Mammary epithelial cell (primary cell): ENCODE measurements at places on chromosomes 3 and 15. TPM values are rescaled to one million over a fixed set of nuclear protein-coding genes. Genes with fewer than 3 reads are reported as not detected.

Gene SEMA6D
- total RNA-seq = 0.35 and 0.43 TPM in 2 replicates

- DNase-seq = no peak
These were observed at the start of gene CGNL1 for GRCh38 chr15:57375827-57376695. CGNL1 (plus strand) TSS chr15:57376505; CDS start chr15:57438000, 61,495 bp downstream.

Gene ELL3
- 1.2 and 1.7 TPM in 2 replicates for total RNA-seq

GRCh38 chr3:97359977-97360376 lies 404.6 kb upstream of the ARL6 start:
- no peak for DNase-seq

Gene TMEM40
- total RNA-seq = 224 and 246 TPM in 2 replicates

DNA sequence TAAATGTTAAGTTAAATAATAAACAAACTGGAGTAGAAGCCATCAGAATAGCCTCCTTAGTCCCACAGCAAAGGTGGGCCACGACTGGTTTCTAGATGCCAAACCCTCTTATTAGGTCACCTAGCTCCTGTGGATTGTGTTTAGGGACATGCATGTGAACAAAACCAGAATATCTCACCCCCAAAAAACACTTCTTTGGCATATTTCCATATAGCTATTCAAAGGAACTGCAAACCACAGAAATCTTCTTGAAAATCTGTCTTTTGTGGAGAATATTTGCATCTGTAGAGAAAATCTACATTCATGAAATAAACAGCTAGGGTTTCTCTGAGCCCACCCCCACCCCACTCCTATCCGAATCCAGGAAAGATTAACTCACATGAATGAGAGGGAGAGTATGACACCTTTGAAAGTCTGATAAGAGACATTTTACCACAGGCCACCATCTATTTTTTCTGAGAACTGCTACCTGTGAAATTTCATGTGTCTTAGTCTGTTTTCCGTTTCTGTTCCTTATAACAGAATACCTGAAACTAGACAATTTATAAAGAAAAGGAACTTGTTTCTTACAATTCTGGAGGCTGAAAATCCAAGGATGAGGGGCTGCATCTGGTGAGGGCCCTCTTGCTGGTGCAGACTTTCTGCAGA lies 159.4 kb downstream of the NEK10 start:
- DNase-seq = no peak

Gene ZIC1
- under 0.01 TPM for total RNA-seq

DNA sequence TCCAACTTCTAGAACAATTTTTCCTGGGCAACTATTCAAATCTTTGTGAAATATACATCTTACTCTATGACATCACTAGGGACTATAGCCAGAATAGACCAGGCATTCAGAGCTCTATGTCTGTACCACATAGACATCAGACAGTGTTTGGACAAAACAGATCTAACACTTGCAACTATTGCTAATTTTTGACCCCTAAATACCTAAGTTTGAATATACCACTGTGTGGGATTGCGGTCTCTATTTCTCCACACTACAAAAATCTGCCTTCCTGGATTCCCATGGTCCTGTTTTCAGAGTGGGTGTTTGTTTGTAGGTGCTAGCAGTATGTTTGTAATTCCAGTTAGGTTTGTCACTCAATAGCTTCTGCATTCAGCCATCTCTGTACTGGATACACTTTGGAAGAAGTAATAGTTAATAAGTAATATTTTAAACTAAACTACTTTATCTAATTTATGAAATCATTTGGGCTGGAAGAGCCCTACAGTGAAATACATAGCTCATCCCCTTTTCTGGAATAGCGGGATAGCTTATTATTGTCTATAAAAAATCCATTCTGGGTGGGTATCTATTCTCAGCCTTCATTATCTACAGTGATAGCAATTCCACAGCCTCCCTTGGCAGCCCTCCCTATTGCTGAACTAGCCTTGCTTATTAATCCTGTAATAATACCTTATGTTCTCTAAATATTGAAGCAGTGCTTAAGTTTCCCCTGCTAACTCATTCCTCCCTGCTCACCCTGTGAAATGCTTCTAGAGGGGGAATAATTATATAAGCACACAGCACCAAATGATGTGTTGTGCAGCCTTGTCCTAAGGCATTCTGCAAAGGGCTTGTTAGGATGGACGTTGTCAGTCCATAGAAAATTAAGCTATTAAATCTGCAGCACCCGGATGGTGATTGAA lies 49.4 kb downstream of the RBMS3 start:
- no peak for DNase-seq

Gene ZNF717
- 18.1 and 18.2 TPM in 2 replicates for total RNA-seq

- peak; percentile 11 for DNase-seq
These were observed 41.6 kb upstream of the DUT start for GRCh38 chr15:48289628-48290027.

Gene GCSAM
- 2.2 TPM for total RNA-seq

DNA sequence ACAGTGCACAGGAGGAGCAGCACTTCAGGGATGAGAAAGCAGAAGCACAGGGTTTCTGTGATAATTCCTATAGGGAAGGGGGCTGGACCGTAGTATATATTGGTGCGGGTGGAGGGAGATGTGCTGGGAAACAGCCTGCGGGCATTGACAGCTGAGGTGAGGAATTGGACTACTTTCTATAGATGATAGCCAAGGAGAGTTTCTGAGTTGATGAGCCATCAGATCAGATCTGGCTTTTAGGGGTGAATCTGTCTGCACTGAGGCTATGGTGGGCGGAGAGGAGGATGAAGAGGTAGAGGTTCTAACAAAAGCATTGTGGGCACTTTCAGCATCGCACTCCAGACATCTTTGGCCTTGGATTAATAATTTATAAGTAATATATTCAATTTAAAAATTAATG lies 33.1 kb downstream of the SELENOT start:
- no peak for DNase-seq

GRCh38 chr3:189324538-189325138 lies 152.9 kb downstream of the TPRG1 start:
- peak; percentile 99 for DNase-seq

Gene CCDC51
- total RNA-seq = 25.6 and 33.3 TPM in 2 replicates

- no peak for DNase-seq
These were observed 92.7 kb downstream of the UACA start for GRCh38 chr15:70670680-70671079.

- peak; percentile 60 for DNase-seq
These were observed 190.1 kb downstream of the ZNF621 start for GRCh38 chr3:40714771-40715345.

Gene UROC1
- not detected for total RNA-seq

Gene CCDC71
- total RNA-seq = 22.0 and 25.7 TPM in 2 replicates

DNA sequence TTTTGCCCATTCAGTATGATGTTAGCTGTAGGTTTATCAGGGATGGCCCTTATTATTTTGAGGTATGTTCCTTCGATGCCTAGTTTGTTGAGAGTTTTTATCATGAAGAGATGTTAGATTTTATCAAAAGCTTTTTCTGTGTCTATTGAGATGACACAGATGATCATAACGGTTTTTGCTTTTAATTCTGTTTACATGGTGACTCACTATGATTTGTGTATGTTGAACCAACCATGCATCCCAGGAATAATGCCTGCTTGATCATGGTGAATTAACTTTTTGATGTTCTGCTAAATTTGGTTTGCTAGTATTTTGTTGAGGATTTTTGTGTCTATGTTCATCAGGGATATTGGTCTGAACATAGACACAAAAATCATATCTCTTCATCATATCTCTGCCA lies 8.3 kb downstream of the GPR156 start:
- no peak for DNase-seq

Gene RAD54L2
- 33.2 TPM for total RNA-seq

DNA sequence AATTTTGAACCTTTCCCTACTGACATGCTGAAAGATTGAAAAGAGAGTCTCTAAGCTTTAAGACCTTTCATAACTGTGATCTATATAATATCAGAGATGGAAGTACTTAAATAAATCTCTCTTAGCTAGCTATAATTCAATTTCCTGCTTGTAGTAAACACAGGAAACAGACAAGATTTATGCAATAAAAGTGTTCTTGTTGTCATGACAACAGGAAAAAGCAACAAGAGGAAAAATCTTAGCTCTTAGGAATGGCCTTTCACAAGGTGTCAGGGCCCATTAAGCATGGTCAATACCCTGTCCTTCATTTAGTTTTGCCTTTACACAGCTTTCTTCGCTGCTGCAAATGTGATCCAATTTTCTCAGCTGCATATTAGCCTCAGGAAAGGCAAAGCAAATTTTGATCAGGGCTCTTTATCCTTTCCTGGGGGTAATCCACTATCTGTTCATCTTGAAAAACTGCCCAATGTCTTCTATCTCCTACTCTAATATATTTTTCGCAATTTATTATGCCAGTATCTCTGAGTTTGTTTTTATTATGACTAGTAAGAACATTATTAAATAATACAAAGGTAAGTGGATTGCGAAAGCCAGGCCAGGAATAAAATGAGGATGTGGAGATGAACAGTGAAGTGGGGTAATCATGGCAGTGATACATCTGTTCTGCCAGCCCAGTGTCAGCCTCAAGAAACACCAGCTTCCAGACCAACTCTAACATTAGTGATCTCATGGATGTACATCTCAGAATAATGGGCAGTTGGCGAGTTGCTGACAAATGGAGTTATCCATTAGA lies 28.7 kb downstream of the SIDT1 start:
- DNase-seq = peak; percentile 54
